EL (cell line): ENCODE measurements at places on chromosomes 1 and 21.

GRCh38 chr1:111211921-111212320 lies 11.5 kb upstream of the DENND2D start:
- no peak for DNase-seq

GRCh38 chr1:217944550-217944949 lies 313.4 kb downstream of the SPATA17 start:
- no peak for DNase-seq

- no peak for DNase-seq
Measured at GRCh38 chr1:186420311-186420710, 40.6 kb downstream of the PDC start.

GRCh38 chr21:38343691-38344090 lies 86.9 kb downstream of the KCNJ15 start:
- DNase-seq = peak; percentile 21
